EH (cell line): ENCODE measurements at places on chromosomes 5 and 9.
A peak's percentile ranks its signal among the peaks of the same experiment; 100 is the strongest.

DNA sequence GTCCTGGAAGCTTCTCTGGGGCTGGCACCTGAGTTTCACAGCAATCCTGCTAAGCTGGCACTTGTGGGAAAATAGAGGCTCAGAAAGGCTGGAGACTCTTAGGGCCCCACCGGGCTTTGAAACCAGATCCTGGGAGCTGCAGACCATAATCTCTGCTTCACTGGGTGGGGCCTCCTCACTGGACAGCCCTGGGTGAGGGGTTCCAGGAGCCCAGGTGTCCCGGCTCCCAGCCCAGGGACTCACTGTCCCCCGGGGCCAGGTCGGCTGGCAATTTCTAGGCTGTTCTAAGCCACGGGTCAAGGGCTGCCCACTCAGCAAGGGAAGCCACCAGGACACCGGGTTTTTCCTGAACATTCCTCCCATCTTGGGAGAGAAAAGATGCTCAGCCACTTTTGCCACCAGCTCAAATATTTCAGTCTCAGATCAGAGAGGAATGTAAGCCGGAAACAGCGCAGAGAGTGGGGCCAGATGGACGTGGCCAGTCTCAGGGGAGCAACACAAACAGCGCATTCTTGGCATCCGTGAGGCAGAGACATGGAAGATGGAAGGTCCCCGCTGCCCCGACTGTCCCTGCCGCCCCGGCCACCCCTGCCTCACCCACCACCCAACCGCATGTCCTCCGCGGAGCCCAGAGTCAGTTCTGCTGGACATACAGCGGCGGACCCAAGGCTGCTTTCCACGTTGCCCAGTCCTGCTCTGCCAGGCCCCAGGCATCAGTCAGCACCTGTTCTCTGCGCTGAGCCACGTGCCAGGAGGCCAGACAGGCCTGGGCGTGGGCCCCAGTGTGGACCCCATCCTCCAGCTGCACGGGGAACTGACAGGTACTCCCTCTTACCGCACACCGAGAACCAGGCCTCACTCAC, 72.6 kb downstream of the VAV2 start:
- DNase-seq = peak; percentile 6

GRCh38 chr9:82333671-82334070, 345.1 kb downstream of the SPATA31D1 start:
- DNase-seq = no peak

DNA sequence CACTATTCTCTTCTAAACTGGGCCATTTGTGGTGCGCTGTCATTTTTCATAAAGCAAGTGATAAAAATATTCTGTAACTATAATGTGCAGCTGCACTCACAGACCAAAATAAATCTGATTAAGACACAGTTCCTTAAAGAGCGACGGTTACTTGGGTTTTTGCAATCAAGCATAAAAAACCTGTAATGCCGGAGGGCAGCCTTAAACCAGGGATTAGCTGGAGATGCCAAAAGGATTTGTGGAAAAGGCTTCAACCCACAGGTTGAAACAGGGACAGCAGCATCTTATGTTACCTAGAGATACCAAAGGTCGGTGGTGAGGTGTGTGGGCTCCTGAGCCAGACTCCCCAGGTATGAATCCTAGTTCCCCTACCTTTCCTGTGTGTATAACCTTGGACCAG, 49.3 kb downstream of the CTNND2 start:
- no peak for DNase-seq

DNA sequence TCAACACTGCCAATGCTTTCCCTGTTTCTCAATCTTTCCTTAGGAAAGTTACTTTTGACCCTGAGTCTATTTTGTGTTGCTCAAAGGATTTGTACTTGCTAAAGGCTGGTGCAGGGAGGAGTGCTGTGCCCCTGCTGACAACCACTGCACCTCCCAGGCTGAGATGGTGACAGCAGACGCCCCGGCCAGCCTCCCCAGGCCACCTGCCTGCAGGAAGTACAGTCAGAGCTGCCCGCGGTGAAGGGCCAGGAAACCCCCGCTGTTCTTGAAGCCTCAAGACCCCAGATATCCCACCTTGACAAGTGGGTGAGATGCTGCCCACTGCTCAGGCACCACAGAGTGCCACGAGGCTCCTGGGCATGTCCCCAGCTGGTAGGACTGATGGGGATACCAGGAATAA, 44.2 kb upstream of the CKMT2 start:
- DNase-seq = no peak

DNA sequence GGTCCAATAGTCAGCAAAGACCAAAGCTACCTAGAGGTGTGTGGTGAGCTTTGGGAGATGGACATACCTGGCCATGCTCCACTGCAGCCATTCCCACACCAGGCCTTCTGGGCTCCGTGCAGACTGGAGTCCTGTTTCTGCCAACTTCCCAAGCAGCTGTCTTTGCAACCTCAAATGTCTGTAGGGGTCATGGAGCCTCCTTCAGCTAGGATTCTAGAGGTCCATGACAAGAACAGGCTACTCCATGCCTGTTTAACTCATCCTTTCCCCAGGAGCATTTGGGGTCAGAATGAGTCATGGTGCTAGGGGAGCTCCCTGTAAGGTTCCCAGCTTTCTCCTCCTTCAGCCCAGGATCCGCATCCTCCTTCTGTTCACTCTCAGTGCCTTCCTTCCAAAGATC, 17.1 kb downstream of the VPS13A start:
- DNase-seq = peak; percentile 14

DNA sequence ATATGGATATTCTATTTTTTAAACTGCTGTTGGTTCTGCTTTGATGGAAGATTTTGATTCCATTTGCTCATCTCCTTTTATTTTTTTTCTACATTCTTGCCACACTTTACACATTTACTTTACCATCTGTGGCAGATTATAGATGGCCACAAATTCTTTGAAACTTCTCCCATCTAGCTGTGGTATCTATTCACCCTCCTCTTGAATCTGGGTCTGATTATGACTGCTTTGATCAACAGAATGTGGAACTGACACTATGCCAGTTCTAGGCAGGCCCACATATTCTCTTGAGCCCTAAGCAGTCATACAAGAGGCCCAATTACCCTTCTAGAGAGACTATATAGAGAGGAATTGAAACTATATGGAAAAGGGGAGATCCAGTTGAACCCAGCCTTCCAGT, 439.0 kb upstream of the PTGER4 start:
- DNase-seq = no peak

DNA sequence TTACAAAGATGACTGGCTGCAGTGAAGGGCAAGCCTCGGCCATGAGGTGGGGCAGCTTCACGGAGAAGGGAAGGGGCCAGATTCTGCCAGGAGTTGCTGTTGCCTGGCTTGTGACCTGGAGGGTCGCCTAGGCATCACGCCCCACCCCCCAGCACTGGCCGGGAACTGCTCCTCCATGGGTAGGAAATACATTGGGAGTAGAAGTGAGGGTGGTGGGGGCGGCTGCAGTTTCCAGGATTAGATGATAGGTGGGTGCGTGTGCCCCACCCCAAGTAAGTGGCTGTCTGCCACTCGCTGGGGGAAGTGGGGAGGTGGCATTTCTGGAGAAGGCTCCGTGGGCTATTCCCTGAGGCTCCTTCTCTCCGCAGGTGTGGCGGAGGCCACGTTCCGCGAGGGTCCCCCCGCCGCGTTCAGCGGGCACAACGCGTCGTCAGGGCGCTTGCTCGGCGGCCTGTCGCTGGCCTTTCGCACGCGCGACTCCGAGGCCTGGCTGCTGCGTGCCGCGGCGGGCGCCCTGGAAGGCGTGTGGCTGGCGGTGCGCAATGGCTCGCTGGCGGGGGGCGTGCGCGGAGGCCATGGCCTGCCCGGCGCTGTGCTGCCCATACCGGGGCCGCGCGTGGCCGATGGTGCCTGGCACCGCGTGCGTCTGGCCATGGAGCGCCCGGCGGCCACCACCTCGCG, 16.9 kb downstream of the CRB2 start:
- no peak for DNase-seq

DNA sequence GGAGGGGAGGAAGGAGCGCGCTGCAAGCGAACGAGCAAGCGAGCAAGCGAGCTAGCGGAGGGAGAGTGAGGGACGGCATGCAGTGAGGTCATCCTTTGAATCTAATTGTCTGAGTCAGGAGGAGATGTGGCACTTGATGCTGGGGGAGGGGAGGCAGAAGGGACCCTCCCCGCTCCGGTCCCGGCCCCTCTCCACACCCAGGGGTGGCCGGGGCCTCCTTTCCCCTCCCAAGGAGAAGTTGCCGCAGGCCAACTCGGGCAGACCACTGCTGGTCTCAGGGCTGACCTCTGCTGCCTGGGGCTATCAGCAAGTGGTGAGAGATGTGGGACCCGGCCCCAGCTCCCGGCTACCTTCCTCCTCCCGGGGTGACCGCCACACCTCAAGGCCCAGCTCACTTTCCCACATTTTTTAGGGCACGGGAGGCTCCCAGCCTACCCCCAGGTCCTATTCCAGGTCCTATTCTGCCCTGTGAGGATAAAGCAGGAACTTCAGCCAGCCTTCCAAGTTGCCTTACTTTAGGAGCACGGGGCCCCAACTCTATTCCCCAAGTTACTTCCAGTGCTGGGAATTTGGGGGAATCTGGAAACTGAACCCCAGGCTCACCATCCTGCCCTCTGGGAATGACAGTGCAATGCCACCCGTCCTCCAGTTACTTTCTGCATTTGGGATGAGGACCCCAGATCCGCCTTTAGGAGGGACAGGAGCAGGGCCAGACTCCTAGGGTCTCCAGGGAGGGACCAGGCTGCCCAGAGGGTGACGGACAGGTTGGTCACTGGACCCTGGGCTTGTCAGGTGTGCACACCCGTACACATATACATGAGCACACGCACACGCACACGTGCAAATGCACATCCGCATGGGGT, 11.1 kb downstream of the CNTFR start:
- DNase-seq = peak; percentile 58

GRCh38 chr9:114621975-114622609, 11.0 kb downstream of the TMEM268 start:
- peak; percentile 81 for DNase-seq

DNA sequence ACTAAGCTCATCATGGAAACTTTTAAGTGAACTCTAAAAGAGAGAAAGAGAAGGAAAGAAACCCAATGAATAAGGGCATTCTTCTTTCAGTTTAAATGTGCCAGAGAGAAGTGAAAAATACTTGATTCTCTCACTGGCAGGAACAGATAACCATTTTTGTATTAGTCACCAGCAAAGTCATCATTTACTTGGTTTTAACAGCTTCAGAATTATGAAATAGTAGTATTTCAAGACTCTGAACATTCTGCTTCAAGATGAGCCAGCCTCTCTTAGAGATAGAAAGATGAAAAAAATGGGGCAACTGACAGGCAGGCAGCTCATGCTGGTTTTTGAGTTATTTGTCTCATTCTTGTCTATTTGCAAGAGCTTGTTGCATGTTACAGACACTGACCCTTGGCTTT, 103.5 kb downstream of the GCNT1 start:
- DNase-seq = peak; percentile 77
